Osteoblast (primary cell): ENCODE measurements at places on chromosomes 11 and 22. TPM values are rescaled to one million over a fixed set of nuclear protein-coding genes. Genes with fewer than 3 reads are reported as not detected.

- DNase-seq, result peak; percentile 97
Measured at GRCh38 chr11:69674267-69674885, 777 bp downstream of the LTO1 start.

DNA sequence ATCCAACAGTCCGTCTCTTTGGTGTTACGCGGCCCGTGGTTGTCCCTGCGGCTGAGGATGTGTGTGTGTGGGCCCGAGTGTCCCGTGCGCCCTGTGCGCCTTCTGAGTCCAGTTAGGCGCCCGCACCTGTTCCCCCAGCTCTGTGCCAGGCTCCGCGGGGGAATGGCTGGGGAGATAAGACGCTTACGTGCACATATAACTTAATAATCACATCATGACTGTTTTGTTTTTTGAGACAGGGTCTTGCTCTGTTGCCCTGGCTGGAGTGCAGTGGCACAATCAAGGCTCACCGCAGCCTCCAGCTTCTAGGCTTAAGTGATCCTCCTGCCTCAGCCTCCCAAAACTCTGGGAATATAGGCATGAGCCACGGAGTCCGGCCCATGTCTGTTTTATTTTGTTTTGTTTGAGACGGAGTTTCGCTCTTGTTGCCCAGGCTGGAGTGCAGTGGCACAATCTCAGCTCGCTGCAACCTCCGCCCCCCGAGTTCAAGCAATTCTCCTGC lies 817 bp downstream of the ARL2 start:
- DNase-seq, result peak; percentile 89

GRCh38 chr22:19631899-19632667 lies 82.2 kb upstream of the SEPTIN5 start:
- DNase-seq, result peak; percentile 88

DNA sequence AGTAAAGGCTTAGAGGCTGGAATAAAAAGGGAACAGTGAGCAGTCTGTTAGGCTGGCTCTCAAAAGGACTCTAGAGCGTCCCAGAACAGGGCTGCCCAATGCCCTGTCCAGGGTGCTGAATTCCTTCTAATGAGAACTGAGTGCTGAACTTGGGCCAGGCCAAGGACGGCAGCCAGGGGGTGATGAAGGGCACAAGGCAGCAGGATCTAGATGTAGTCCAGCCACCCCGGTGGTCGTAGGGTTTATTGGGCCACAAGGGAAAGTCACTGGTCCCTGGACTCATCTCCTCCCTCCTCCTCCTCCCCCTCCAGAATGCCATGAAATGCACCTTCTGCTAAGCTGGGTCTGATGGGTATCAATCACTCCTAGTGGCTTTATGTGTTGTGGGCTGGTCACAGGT lies 19.2 kb downstream of the NPTXR start:
- DNase-seq, result peak; percentile 96

DNA sequence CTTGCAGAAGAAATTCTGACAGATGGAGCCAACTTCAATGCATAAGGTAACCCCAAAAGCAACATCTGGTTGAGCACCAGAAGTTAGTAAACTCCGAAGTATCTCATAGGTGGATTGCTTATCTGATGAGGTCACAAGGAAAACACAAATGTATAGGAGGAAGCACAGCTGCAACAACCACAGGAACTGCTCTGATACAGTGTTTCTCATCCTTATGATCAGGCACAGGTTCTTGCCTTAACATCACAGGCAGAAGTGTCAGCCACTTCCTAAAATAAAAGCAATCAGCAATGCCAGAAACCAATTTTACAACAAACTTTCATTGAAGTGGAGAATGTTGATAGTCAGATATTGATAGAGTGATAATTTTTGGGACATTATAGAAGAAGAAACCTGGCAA lies 530.3 kb upstream of the FAT3 start:
- DNase-seq, result no peak

GRCh38 chr11:108223348-108224149 lies 682 bp downstream of the ATM start:
- DNase-seq, result peak; percentile 32

DNA sequence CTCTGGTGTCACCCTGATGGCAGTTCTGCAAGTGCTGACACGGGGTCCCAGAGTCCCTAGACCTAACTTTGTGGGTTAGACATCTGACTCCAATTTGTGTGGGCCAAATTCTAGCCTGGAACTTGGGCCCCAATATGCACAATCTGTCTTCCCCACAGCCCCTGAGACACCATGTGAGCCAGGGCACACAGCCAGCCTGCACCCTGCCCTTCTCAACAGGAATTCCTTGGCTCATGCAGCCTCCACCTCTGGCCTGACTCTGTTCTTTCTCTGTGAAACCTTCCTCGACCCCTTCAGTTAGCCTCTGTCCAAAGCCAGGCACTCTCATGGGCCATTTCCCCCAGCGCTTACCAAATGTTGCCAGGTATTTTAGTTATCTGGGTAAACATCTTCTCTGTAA lies 59.1 kb upstream of the POU2AF1 start:
- DNase-seq, result no peak

DNA sequence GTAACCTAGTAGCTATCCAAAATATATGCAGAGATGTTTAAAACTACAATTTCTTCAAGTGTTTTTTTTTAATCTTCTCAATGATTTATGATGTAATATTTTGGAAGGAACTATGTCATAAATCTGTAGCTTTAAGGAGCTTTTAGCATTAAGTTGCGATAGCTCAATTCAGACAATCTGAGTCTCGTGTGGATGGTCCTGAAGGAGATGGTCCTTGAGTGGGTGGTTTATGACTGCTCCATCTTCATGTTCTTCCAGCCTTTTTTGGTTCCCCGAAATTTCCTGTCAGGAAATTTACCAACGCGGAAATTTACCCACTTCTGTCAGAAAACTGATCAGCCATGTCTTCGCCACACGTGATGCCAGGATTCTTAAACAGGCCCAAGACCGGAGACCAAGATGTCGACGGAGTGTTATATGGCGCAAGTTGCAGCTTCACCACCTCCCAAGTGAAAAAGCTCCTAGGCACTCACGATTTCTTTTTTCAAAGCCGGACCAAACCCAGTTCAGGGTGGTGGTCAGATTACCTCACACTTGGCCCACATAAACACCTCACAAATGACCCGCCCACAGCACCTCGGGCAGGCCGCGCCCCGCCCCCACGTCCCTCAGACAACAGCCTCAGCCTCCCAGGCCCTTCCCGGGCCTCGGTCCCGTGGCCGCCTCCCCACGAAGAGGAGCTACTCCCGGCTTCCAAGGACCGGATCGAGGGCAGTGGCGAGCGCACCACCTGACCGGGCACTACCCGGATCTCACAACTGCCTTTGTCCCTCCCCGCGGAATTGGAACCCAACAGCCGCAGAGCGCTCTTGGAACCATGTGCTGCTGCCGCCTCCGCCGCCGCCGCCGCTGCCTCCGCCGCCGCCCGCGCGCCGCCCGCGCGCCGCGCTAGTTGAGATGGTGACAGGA lies at the start of gene MORC2:
TSS of gene MORC2 (minus strand) at position 760 of the 909 bp plus-strand sequence. CDS start 885 bp downstream, outside the sequence.
- peak; percentile 89 for DNase-seq

GRCh38 chr11:93733474-93733873 lies 7.8 kb downstream of the TAF1D start:
- no peak for DNase-seq

DNA sequence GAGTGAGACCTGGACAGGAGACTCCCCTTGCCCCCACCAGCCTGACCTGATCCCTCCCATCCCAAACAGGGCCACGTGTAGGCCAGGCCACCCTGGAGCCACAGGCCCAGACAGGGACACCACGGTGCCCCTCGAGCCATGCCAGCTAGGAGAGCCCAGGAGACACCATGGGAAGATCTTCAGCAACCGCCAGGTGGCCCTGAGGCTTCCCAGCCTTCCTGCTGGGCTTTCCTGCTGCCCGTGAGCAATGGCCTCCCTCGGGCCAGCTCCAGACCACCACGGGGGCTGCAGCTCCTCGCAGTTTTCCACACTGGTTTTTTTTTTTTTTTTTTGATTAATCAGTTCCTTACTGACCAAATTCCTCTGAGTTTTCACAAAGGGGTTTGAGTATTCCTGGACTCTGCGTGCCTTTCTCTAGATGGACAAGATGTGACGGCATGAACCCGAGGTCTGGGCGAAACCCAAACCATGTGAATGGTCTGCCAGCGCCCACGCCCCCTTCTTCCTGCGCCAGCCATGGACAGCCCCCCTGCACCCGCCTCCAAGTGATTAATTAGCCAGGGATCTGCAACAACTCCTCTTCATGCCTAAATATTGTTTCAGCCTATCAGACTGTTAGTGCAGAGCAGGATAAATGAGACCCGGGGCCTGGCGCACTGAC lies 40.9 kb downstream of the TBX1 start:
- peak; percentile 58 for DNase-seq

GRCh38 chr22:46025225-46025972 lies 48.4 kb upstream of the WNT7B start:
- no peak for DNase-seq

GRCh38 chr11:86473991-86474833 lies 99.5 kb downstream of the CCDC81 start:
- peak; percentile 71 for DNase-seq

- no peak for DNase-seq
Measured at GRCh38 chr11:113275602-113276001, 38.8 kb upstream of the TTC12 start.

GRCh38 chr22:40491990-40492631 lies 121.7 kb downstream of the SGSM3 start:
- DNase-seq, result no peak

- peak; percentile 77 for DNase-seq
Measured at GRCh38 chr11:35289821-35290220, 129.5 kb downstream of the SLC1A2 start.

- no peak for DNase-seq
Measured at GRCh38 chr11:12005476-12005875, 3.0 kb downstream of the DKK3 start.

The SLC22A6 gene
- not detected in 2 replicates for total RNA-seq

The RAB1B gene
- total RNA-seq, result 75.3 and 75.4 TPM in 2 replicates

The MS4A6E gene
- total RNA-seq, result not detected in 2 replicates

The CHRM1 gene
- total RNA-seq, result under 0.01 TPM in 1 of 2 replicates, not detected in the other

The NPTXR gene
- total RNA-seq, result 0.72 and 1.5 TPM in 2 replicates

The HOATZ gene
- not detected in 2 replicates for total RNA-seq

The SLC25A18 gene
- not detected in 2 replicates for total RNA-seq

The INS gene
- not detected in 2 replicates for total RNA-seq

The SLC36A4 gene
- 18.1 and 26.5 TPM in 2 replicates for total RNA-seq

The CRYBA4 gene
- not detected in 2 replicates for total RNA-seq

The FGF19 gene
- total RNA-seq, result not detected in 2 replicates

The LRFN4 gene
- total RNA-seq, result 15.9 and 16.3 TPM in 2 replicates

The OR2AG1 gene
- not detected in 2 replicates for total RNA-seq

The C1QTNF4 gene
- total RNA-seq, result 0.36 TPM in 1 of 2 replicates, not detected in the other

The SPTBN2 gene
- 0.88 and 2.2 TPM in 2 replicates for total RNA-seq

The RIMBP3C gene
- total RNA-seq, result 0.29 and 0.36 TPM in 2 replicates

The BDNF gene
- 6.9 and 8.0 TPM in 2 replicates for total RNA-seq

The MMP8 gene
- total RNA-seq, result under 0.01 TPM in 1 of 2 replicates, not detected in the other

The CCDC81 gene
- 0.36 and 0.88 TPM in 2 replicates for total RNA-seq
